Vagina (tissue), 2 donors: ENCODE measurements at places on chromosomes 11 and 22. TPM values are rescaled to one million over a fixed set of nuclear protein-coding genes. Genes with fewer than 3 reads are reported as not detected.
A peak's percentile ranks its signal among the peaks of the same experiment; 100 is the strongest.

The CARD18 gene
- not detected for total RNA-seq

DNA sequence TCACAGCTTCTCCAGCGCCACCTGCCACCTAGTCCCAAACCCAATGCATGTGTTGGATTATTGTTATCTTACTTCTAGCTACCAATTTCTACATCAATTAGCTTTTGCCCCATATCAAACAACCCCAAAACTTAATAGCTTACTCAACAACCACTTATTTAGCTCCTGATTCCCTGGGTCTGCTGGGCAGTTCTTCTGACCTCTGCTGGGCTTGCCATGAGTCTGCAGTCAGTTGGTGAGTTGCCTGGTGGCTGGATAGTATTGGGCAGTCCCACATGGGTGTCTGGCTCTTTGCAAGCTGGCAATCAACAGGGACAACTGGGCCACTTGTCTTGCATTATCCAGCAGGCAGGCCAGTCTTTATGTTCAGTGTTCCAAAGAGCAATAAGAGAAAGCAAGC is 13.6 kb upstream of the MS4A15 start:
- H3K4me3 ChIP-seq, result no peak overlapping the region
- H3K27me3 ChIP-seq, result no peaks in the 10 kb centered on the region
- H3K27ac ChIP-seq, result no peak overlapping the region
- H3K4me1 ChIP-seq, result no peaks in the 10 kb centered on the region

DNA sequence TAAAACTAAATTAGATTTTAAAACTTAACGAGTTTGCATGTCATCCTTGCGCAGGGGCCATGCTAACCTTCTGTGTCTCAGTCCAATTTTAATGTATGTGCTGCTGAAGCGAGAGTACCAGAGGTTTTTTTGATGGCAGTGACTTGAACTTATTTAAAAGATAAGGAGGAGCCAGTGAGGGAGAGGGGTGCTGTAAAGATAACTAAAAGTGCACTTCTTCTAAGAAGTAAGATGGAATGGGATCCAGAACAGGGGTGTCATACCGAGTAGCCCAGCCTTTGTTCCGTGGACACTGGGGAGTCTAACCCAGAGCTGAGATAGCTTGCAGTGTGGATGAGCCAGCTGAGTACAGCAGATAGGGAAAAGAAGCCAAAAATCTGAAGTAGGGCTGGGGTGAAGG is 10.6 kb downstream of the LIMK2 start:
- no peaks in the 10 kb centered on the region for H3K27me3 ChIP-seq
- H3K4me3 ChIP-seq, result no peak overlapping the region
- no peaks in the 10 kb centered on the region for H3K36me3 ChIP-seq
- H3K27ac ChIP-seq, result no peak overlapping the region
- peaks cover 19% of the 10 kb centered on the region for H3K4me1 ChIP-seq

DNA sequence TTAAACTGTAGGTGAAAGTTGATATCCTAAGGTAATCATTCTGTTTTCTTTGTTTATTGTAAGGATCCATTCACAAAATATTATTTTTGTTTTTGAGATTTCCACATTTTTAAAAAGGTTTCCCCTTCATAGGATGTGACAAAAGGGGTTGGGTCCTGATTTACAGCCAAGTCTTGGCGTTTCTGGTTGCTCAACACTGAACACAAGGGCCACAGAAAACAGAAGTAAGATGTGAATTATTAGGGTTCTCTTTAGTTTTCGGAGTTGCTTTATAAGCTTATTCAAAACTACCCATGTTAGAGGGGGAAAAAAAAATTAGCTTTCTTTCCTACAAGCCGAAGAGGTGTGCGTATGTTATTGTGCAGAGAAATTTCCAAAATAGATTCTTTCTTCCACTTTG is 30.0 kb upstream of the FLI1 start:
- H3K36me3 ChIP-seq, result no peaks in the 10 kb centered on the region
- H3K27me3 ChIP-seq, result no peaks in the 10 kb centered on the region
- H3K4me1 ChIP-seq, result no peaks in the 10 kb centered on the region
- H3K27ac ChIP-seq, result no peak overlapping the region
- no peak overlapping the region for H3K4me3 ChIP-seq
- DNase-seq, result no peak

GRCh38 chr11:75910426-75911145 is 95.6 kb downstream of the UVRAG start:
- H3K27me3 ChIP-seq, result no peaks in the 10 kb centered on the region
- H3K27ac ChIP-seq, result no peak overlapping the region
- DNase-seq, result no peak
- H3K4me3 ChIP-seq, result no peak overlapping the region
- H3K36me3 ChIP-seq, result peaks cover 16% of the 10 kb centered on the region

- no peaks in the 10 kb centered on the region for H3K36me3 ChIP-seq
- DNase-seq, result no peak
- no peaks in the 10 kb centered on the region for H3K4me1 ChIP-seq
- H3K4me3 ChIP-seq, result no peak overlapping the region
Measured at GRCh38 chr11:377883-378500, 8.7 kb downstream of the B4GALNT4 start.

GRCh38 chr22:18103527-18104269 is 6.9 kb upstream of the TUBA8 start:
- no peak overlapping the region for H3K27ac ChIP-seq
- H3K4me1 ChIP-seq, result no peaks in the 10 kb centered on the region
- no peaks in the 10 kb centered on the region for H3K36me3 ChIP-seq
- no peak for DNase-seq
- no peaks in the 10 kb centered on the region for H3K27me3 ChIP-seq

DNA sequence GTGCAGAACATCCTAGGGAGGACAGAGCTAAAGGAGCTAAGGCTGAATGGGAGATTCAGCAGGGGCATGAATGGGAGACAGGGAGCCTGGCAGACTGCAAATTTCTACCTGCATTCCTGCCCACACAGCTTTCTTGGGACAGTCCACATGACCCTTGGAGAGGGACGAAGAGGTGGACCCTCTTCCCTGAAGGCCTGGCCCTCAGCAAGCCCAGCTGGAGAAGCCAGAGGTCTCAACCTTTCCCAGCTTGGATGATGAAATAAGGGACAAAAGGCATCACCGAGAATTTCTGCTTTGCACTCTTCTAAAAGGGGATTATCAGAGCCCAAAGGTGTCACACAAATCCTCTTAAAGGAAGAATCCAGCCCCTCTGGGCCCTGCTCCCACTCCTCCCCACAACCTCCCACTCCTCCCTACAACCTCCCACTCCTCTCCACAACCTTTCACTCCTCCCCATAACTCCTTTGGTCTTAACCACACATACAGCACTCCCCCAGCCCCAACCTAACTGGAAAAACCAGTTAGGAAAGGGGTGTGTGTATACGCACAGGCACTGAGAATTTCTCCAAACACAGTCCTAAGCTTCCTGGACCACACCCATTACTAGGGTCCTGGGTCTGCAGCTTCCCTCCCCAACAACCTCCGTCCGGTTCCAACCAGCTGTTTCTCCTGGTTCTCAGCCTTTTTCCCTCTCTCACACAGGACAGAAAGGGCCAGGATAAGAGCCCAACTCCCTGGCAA is 38.4 kb downstream of the RPL27A start:
- H3K27ac ChIP-seq, result peak overlapping the region; percentile 91
- no peaks in the 10 kb centered on the region for H3K36me3 ChIP-seq
- H3K27me3 ChIP-seq, result no peaks in the 10 kb centered on the region
- H3K4me3 ChIP-seq, result no peak overlapping the region

DNA sequence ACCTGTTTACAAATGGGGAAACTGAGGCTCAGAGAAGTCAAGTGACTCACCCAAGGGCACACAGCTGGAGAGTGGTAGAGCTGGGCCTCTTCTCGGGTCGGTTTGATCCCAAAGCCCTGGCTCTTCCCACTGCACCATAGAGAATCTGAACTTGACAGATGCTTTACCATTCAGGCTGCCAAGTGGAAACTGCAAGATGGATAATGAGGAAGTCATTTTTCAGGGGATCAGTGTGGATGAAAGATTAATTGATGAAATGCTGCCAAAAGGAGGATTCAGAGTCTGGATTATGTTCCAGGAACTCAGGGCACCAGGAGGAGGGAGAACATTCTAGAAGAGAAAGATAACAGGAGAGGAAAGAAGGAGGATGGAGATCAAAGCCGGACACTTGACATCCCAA is 185.9 kb upstream of the ZBED5 start:
- H3K27me3 ChIP-seq, result no peaks in the 10 kb centered on the region
- H3K27ac ChIP-seq, result no peak overlapping the region
- no peak for DNase-seq
- no peaks in the 10 kb centered on the region for H3K36me3 ChIP-seq

GRCh38 chr11:59088162-59088561 is 2.1 kb downstream of the GLYATL1B start:
- DNase-seq, result no peak
- no peak overlapping the region for H3K4me3 ChIP-seq
- no peaks in the 10 kb centered on the region for H3K27me3 ChIP-seq
- no peaks in the 10 kb centered on the region for H3K4me1 ChIP-seq
- H3K27ac ChIP-seq, result no peak overlapping the region

DNA sequence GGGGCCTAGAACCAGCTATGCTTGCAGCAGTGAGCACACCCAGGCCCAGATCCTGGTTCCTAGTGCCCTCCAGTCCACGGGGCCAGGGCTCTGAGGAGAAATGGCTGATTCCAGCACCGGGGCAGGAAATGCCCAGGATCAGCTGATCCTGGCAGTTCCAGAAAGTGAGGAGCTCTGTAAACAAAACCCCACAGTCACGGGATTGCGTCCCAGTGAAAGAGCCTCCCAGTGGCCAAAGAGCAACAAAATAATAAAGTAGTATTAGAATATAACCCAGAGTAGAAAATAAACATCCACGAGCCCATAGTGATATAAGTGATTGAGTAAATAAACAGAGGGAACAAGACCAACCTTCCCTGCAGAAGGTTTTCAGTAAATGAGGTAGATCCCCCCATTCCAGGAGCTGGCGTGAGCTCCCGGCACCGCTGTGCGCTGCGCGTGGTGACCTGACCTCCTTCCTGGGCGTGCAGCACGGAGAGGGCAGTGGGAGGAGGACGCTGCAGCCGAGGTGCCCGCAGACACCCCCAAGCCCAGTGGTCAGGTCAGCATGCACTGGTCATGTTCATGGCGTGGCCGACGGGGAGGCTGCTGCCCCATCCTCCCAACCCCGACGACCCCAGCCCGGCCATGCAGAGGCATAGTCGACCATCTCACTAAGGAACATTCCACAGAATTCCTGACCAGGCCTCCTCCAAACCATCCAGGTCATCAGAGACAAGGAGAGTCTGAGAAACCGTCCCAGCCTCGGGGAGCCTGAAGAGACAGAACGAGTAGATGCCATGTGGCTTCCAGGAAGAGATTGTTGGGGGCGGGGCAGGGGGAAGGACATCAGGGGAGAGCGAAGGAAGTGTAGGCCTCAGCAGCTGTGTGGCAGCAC is 19.8 kb downstream of the PTDSS2 start:
- H3K4me3 ChIP-seq, result peak overlapping the region; percentile 36
- no peaks in the 10 kb centered on the region for H3K27me3 ChIP-seq
- H3K27ac ChIP-seq, result peak overlapping the region; percentile 93
- H3K36me3 ChIP-seq, result no peaks in the 10 kb centered on the region
- peaks cover 11% of the 10 kb centered on the region for H3K4me1 ChIP-seq
- no peak for DNase-seq

The TSPAN32 gene
- total RNA-seq, result 3.7 TPM

- H3K27ac ChIP-seq, result no peak overlapping the region
- H3K27me3 ChIP-seq, result no peaks in the 10 kb centered on the region
- DNase-seq, result no peak
- no peak overlapping the region for H3K4me3 ChIP-seq
Measured at GRCh38 chr22:27292542-27293299, 508.8 kb downstream of the MN1 start.

DNA sequence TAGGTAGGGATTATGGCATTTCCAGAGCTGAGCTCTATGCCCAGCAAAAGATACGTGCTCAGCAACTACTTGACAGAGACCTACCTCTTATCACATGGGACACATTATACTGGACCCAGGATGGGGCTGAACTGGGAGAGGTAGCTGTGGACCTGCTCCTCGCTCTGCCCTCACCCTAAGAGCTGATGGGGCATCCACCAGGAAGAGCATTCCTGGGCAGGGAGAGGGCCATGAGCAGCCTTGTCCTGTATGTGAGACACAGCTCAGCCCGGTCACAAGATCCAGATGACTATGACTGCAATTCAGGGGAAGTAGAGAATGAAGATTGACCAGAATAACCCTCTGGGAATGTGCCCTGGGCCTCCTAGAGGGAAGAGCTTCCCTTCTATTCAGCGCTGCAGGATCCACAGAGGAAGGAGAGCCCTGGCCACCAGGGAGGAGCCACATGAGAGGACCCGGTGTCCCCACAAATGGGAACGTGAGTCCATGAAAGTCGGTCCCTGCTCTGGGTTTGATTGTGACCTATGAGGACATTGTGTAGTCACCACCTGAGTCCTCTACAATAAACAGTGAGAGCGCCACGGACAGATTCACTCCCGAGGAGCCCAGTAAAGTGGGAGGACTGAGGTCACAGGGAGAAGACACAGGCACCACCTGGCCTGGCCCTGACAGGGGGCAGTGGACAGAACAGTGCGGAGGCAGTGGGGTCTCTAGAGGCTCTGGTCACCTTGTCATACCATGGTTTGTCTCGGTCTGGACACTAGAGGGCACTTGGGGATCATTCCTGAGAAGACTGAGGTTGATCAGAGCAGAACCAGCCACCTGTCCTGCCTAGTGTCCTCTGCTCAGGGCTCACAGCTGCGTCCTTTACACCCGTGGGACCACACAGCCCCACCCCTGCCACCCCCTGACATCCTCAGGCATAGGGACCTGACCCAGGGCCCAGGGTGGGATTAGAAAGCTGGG is 99.5 kb downstream of the ZNF280B start:
- H3K4me1 ChIP-seq, result no peaks in the 10 kb centered on the region
- DNase-seq, result peak; percentile 82
- H3K27ac ChIP-seq, result no peak overlapping the region
- no peaks in the 10 kb centered on the region for H3K36me3 ChIP-seq
- H3K4me3 ChIP-seq, result no peak overlapping the region
- no peaks in the 10 kb centered on the region for H3K27me3 ChIP-seq

The OR52I1 gene
- total RNA-seq, result not detected

The GTSE1 gene
- total RNA-seq, result 2.2 TPM

The PLAAT5 gene
- total RNA-seq, result 0.74 TPM

- no peaks in the 10 kb centered on the region for H3K27me3 ChIP-seq
- H3K36me3 ChIP-seq, result no peaks in the 10 kb centered on the region
- H3K4me3 ChIP-seq, result no peak overlapping the region
- H3K27ac ChIP-seq, result no peak overlapping the region
- peaks cover 20% of the 10 kb centered on the region for H3K4me1 ChIP-seq
Measured at GRCh38 chr22:35544189-35544588, 3.6 kb downstream of the RASD2 start.

The SCGB1A1 gene
- not detected for total RNA-seq

DNA sequence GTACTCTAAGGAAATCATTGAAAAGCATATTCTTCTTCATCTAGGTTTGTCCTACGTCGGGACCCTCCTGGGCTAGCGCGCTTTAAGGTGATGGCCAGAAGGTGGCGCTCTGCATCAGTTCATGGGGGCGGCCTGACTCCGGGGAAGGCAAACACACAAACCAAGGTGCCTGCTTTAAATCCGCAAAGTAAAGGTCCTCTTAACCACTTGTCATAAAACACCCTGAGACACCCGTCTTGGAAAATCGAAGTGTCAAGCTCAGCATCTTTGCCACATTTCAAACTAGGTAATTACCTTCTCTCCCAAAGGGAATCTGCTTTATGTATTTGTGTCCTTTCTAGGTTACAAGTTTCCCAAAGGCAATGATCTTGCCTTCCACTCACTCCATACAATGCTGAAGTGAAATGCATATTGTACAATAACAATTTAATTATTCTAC is 33.9 kb downstream of the LMO2 start:
- H3K27ac ChIP-seq, result no peak overlapping the region
- peaks cover 15% of the 10 kb centered on the region for H3K4me1 ChIP-seq
- DNase-seq, result no peak
